Astrocyte (in vitro differentiated cells and primary cell): ENCODE measurements at places on chromosomes 1 and 21.

GRCh38 chr1:11615090-11615489 lies 39.1 kb downstream of the FBXO2 start:
- no peak for DNase-seq

DNA sequence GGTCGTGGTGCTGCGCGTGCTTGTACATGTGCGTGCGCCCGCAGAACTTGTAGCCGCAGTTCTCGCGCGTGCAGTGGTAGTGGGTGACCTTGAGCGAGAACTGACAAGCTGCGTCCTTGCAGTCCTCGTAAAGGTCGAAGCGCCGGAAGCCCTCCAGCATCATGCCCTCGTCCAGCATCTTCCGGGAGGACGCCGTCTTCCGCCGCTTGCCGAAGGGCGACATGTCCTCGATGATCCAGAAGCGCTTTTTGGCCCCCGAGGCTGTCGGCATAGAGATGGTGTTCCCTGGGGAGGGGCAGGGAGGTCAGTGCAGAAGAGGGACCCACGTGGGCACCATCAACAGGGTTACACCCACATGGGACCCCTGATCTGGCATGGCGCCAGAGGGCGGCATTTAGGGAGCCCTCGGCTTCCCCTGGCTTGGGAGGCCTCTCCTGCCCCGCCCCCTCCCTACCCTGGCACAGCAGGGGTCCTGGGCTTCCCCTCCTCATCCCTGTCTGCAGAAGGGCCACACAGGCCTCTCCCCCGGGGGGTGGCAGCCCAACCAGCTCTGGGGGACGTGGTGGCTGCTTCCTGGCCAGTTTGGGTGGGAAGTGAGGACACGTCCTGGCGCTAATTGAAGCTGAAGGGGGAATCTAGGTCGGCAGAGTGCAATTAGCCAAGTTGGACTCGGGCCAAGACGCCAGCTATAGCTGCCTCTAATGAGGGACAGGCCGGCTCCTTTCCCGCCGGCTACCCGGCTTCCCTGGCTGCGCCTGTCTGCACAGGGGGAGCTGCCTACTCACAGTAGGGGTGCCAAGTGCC lies 156.5 kb downstream of the CASZ1 start:
- no peak for DNase-seq

DNA sequence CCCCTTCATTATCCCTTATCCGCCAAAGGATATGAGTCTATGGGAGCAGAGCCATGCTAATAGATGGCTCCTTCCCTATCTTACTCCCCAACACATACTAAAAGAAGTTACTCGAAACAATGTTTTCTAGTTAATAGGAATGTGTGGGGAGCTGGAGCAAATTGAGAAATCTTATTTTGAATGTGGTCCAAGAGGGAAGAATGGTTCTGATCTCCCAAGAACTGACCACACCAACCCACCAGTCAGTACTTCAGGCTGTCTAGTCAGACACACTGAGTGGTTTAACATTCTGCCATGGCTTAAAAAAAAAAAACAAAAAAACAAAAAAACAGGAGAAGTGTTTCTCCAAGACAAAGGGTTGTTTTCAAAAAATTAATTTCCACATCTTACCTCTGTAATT lies 31.5 kb upstream of the DNASE2B start:
- peak; percentile 84 for DNase-seq

DNA sequence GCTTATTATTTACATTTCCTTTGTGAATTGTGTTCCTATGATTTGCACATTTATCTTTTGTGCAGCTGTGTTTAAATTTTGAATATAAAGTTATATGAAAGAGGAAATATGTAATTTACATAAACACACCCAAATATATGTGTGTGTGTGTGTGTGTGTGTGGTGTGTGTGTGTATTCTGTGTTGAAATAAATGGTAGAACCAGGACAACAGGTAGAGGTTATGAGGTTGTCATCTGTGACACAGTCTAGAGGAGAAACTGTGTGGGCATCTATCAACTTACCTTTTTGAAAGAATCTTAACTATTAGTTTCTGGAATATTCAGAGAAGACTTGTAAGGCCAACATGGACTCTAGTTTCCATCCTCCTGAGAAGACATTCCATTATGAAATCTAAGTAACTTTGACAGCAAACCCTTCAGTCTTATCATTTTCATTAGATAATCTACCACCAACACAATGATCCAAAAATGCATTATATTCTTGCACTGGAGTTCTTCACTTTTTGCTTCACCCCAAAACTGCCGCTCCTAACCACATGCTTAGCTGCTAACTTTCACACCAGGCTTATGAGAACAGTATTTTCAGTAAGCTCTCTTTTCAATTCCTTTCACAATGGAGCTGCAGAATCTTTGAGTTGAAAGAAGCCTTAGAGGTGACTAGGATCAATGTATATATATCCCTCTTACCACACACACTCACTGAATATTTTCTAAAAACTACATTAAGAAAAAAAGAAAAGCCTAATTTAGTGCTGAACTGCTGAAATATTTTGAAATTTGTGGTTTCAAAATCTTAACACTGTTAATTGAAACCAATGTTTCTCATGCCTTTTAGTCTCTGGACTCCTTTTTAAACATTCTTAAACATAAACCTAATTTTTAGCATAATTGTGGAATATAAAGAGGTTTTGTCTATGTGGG lies 21.8 kb downstream of the PTPRC start:
- DNase-seq, result no peak

- peak; percentile 65 for DNase-seq
These were observed 22.4 kb upstream of the ARHGAP29 start for GRCh38 chr1:94259635-94260289.

GRCh38 chr1:55725378-55725777 lies 510.2 kb upstream of the USP24 start:
- DNase-seq, result peak; percentile 52

DNA sequence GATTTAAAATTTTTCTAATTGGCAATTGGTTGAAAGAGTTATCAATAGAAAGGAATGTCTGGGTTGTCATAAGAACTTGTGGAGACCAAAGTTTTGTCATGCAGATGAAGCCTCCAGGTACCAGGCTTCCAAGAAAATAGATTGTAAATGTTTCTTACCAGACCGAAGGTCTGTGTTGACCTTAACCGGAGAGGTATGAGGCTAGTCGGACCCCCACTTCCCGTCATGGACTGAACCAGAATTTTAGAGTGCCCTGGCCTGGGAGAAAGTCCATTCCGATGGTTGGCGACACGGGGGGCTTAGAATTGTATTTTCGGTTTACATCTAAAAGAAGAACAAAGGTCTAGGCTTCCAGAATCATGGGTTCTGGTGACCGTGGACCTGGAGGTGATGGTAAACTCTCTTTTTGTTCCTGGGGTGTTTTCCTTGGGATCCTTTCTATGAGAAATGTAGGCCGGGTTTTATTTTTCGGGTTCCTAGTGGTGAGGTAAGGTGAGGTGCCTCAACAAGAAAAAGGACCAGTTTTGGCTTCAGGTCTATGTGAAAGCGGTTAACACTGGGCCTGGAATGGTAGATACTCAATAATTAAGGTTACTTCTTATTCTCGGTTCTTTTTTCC lies 405 bp upstream of the UHMK1 start:
- DNase-seq, result no peak

DNA sequence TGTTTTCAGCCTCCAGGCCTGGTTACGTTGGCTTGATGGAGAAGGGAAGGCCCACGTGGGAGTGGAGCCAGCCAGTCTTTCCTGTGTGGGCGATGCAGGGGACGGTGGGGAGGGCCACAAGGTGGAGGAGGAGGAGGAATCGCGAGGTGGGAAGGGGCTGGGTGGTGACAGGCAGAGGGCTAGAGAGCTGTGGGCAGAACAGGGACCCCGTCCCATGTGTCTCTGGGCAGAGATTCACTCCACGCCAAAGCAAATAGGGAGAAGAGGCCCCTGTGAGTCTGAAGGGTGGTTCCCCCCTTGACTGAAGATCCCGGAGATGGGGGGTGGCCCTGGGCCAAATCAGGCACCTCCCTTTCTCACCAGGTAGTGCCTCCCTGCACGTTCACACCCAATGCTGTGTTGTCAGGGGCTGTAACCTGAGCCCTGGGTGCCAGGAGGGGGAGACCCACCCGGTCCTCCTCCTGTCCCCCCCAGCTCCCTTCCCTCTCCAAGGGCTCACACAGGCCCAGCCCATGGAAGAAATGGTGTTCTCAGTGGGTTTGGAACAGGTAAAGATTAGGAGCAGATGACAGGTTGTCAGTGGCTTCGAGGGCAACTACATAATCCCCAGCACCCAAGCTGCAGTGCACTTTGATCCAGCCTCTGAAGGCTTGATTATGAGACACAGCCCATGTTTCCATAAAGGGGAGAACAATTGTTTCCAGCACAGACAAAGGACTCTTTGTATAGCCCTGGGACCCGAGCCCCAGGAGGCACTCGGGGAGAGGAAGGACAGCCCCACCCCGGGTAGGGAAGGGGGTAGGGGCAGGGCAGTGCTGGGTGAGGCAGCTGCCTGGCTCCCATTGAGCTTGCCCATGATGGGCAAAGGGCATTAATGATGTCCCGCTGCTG lies 37.7 kb upstream of the GPR37L1 start:
- no peak for DNase-seq

- no peak for DNase-seq
These were observed 259.3 kb upstream of the CACYBP start for GRCh38 chr1:174740249-174740968.

DNA sequence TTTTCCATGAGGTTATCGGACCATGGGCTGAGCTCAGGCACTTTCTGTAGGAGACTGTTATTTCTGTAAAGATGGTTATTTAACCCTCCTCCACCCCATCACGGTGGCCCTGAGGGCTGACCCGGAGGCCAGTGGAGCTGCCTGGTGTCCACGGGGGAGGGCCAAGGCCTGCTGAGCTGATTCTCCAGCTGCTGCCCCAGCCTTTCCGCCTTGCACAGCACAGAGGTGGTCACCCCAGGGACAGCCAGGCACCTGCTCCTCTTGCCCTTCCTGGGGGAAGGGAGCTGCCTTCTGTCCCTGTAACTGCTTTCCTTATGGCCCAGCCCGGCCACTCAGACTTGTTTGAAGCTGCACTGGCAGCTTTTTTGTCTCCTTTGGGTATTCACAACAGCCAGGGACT lies 2.6 kb upstream of the CCDC28B start:
- DNase-seq, result no peak

- no peak for DNase-seq
These were observed 34.5 kb downstream of the OR10R2 start for GRCh38 chr1:158506369-158506987.

DNA sequence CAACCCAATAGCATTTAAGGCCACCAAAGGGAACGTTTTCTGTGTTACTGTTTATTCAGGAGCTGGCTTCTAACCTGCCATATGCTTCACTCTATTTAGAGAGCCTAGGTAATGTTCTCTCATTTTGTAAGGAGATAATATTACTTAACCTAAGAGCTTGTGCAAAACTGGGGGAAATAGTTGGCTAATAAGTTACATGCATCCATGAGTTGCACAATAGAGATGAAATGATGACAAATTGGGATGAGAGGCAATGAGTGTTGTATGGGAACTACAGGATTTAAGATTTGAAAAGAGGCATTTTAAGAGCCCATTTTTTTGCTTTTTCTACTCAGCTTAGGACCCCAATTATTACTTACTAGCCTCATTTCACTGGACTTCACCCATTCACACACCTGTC lies 151.0 kb downstream of the ST6GALNAC3 start:
- DNase-seq, result no peak

- DNase-seq, result no peak
These were observed 112.5 kb upstream of the PAXBP1 start for GRCh38 chr21:32884062-32884461.

GRCh38 chr1:12764016-12764415 lies 9.5 kb upstream of the PRAMEF12 start:
- no peak for DNase-seq

GRCh38 chr21:34019402-34019801 lies 54.0 kb upstream of the MRPS6 start:
- no peak for DNase-seq

DNA sequence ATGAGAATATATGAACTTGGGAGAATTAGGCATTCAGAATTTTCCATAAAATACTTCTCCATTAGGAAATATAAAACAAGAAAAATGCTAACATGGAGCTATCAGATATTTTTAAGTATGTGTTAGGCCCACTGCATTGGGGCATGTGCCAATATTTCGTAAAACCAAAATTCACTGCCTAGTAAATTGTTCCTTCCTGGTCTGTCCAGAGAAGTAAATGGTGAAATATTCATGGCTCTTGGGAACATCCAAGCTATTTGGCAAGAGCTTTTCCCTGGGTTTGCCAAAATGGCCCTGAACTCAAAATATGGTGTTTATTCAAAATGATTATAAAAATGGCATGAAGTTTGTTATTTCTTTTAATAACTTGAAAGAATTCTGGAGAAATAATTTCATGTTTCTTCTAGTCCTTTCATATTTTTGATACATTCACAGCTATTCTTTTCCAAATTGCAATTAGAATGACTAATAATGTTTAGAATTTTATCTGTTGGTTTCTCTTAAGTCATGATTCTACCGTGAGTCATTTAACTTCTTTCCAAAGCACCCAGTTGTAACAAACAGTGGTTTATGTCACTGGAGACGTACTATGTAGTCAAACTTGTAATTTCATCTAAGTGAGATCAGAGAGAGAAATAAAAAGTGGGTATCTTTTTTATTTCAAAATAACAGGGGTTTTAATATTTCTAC lies 25.7 kb upstream of the SLC19A2 start:
- peak; percentile 90 for DNase-seq

GRCh38 chr21:18744840-18745239 lies 341.3 kb upstream of the TMPRSS15 start:
- no peak for DNase-seq

DNA sequence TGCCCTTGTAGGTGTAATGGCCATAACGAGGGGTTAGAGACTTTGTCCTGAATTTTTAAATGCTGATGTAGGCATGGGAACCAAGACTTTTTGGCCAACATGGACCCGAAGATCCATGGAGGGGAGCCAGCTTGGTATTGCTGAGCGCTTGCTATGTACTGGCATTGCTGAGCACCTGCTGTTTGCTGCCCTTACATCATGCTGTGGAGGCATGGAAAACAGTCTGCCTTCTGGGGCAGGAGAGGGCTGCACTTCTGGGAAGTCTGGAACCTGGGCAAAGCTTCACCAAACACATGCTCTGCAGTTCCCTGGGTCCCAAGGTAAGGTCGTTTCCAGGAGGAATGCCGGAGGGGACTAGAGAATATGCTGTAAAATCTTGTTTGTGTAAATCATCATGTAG lies 86.3 kb upstream of the CNIH3 start:
- no peak for DNase-seq

DNA sequence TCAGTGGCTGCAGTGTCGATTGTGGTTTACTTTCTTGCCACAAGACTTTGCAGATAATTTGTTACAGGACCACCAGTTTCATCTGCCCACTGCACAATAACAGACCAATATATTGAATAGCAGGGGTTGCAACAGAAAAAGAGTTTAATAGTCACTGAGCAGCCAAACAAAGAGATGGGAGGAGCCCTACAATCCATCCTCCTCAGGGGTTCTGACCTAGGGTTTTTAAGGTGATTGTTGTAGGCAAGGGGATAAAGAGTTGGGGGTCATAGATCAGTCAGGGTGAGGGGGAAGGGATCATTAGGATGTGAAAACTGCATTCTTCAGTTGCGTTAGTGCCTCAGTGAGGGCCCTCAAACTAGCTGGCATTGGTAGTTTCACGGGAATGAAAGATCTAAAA lies 110.7 kb upstream of the OLFM3 start:
- DNase-seq, result no peak
